ENCODE measurements at places on chromosomes 6 and 20.

DNA sequence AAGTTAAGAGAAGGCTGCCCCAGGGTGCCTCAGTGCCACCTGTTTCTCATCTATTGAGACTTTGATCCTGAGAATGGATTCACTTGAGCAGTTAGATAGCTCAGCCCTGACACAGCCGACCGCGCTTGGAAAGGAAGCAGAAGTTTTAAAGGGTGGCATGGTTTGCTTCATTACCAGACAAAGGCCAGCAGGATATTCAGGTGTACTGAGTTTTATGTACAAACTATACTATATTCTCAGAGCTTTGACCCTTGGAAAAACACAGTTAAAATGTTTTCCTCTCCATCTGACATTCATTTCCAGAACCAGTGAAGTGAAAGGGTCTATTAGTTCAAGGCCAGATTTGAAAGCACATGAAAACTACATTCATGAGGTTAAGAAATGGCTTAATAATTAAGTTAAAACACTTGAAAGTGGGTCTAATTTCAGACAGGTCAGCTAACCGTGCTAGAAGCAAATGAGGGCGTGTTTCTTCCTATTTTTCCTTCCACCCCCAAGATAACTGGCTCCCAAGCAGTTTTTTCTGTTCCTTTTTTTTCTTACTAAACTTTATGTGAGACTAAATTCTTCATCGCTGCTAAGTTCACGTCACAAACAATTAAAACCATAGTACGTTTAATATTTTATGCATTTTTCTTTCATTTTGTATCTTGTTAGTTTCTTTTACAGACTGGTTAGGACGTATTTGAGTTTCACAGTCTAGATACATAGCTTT lies 385.3 kb upstream of the SOX4 start:
- no peak for DNase-seq

DNA sequence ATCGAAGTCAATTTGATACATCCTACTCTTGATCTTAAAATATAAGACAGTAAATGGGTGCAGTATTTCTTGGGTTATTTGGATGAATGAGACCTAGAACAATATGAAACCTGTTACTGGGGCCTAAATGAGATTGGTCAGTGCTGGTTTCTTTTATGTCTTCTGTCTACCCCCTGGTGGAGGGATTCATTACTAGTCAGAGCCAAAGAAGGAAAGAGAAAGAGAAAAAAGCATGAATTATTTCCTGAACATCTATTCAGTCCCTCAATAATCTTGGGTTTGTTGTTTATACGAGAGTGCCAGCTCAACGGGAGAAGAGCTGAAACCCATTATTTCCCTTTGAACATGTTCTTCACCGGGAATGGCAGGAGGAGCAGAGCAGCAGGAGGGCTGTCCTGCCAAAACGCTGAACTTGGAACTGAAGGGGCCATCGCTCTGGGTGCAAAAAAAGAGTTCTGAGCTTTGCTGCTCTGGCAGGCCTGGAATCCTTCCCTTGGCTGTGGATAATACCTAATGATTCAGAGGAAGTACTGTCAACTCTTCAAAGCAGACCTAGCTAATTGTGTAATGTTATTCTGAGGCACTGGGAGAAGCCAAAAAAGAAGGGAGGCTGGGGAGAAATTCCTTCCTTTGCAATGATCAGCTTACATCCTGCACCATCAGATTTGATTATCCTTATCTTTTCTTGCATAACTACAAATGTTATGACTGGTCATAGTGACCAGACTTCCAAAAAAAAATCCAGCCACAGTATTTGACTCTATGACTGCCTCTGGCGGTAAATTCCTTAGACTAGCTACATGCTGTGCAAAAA lies 72.0 kb downstream of the BLOC1S5 start:
- DNase-seq: peak; percentile 61

DNA sequence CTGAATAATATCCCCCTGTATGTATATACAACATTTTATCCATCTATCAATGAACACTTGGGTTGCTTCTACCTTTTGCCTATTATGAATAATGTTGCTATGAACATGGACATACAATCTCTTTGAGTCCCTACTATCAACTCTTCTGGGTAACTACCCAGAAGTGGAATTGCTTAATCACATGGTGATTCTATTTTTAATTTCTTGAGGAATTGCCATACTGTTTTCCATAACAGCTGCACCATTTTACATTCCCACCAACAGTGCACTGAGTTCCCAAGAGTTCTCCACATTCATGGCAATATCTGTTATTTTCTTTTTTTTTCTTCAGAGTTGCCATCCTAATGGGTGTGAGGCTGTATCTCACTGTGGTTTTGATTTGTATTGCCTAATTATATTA lies 88.3 kb downstream of the ZHX3 start:
- no peak for DNase-seq

- DNase-seq: no peak
Observed at GRCh38 chr20:7806831-7807230, 133.4 kb downstream of the HAO1 start.

DNA sequence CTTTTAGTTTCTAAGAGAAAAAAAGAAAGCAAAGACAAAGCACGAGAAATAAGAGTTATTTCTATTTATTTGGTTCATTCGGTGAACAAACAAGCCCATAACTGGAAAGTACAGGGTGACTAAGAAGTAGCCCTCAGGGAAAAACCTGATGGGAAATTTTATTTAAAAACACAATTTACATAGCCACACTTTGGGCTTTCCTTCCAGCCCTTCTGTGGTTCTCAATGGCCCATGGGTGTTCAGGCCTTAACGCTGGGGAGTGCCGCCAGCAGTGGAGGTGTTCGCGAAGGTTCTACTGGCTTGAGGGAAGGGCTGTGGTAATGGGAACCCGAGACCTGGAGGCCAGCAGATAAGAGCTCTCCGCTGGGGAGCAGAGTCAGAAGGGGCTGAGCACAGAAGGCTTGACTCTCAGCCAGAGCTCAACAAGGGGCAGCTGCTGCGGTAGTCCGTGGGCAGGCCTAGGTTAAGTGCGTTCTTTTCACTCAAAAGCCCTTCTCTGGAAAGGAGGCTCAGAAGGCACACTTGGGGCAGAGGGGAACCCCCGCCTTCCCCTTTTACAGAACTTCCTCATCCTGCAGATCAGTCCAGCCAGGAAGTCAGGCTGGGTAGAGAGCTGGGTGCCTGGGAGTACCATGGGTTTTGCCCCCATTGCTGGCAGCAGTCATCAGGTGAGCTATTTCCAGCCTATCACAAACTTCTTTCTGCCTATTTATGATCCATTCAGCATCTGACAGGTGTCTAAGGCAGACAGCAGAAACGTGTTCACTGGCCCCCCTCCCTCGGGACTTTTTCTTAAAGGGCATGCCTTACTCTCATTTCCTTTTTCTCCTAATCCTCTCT lies 8.8 kb upstream of the CD83 start:
- peak; percentile 69 for DNase-seq

DNA sequence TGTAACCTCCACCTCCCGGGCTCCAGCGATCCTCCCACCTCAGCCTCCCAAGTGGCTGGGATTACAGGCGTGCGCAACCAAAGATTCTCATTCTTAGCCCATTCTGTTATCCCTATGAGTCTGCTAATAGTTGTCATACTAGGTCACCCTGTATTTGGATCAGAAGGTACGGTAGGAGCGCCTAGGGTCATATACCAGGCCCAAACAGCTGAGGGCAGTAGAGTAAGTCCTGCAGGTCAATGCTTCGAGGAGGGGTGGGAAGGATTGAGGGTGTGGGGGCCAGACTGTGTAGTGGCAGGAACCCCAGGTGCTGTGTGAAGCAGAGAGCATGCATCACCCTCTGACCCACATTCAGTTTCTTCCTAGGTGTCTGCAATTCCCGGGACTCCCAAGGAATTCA lies 22.7 kb upstream of the POU5F1 start:
- DNase-seq: no peak

DNA sequence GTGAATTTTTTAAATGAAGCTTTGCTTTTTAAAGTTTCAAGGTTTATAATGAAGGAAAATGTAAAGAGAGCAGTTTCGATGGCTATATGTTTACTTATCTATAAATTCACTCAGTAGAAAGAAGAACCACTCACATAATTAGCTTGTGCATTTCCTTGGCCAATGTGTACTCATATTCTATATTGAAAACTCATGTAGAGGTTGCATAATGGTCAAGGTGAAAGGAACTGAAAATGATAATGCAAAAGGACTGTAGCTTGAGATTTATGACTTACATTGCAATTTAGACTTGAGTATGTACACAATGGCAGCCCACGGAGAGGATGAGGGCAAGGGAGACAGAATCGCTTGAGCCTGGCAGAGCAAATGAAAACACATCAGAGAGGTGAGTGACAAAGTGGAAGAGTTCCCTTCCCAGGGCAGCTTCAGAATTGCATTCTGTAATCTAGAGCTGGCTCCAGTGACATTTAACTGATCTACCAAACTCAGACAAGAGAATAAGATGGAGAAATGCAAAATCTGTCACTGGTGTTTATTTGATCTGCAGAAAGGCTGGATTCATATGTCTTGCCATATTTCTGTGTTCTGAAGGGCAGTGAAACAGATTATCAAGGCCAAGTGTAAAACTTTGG lies 191.8 kb downstream of the TMEM200A start:
- no peak for DNase-seq

GRCh38 chr6:157955675-157956074 lies 26.0 kb upstream of the SYNJ2 start:
- DNase-seq: no peak

DNA sequence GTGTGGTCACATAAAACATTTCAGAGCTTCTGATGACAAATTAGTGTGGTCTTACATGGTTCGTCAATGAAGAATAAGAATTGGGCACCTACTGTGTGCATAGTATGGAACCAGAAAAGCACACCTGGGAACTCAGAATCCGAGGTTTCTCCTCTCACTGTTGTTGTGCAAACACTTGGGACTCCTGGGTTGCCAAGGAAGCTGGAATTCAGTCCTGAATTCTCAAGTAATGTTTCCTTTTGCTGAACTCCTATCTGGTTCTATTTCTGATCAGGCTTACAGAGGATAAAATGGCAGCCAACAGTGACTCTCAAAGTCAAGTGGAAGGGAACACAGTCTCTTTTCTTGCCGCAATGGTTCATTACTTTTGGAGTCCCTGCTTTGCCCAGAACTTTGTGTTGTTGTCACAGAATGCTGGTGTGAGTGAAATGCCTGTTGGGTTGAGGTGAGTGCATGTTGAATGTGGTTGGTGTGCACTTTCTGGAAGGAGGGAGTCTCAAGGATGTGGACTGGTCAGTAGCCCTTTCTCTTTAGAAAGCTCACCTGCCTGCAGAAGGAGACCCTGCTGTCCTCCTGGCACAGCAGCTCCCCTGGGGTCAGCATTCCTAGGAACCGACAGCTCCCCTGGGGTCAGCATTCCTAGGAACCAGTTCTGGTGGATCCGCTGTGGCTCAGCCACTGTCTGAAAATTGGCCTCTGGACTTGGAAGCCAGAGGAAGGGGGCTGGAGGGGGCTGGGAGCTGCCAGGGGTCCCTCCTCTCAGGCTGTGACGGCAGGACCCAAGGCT lies 1.4 kb downstream of the UNC93A start:
- DNase-seq: no peak

DNA sequence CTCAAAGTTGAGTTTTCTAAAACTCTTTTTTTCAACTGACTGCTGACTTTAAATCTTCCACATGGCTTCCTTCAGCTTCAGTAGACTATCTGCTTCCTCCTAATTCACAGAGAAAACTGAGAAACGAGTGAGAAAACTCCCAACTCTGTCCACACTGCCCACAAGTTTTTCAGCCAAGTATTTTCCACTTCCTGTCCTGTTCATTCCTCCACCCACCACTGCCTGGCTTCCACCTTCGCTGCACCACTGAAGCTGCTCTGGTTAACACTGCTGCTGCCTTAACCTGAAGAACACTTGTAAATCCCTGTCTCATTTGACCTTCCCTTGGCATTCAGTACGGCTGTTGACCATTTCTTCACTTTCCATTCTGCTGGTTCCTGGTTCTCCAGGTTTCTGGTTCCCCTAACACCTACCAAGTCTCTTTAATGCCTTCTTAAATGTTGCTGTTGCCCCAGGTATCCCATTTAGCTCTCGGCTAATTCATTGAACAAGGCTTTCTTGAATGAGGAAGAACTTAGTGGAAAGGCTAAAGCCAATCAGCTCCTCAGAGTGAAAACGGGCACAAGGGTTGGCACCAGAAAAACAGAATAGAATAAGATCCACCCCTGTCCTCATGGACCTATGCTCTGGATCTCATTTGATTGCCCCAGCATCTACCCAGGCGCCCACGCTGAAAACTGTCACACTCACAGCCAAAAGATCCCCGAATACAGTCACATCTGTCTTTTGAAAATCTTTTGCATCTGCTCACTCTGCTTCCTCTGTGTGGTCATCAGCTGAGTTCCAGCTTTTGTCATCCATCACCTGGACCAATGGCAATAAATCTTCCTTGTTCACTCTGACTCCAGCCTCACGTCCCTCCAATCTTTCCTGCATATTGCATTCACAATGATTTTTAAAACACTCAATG lies 104.4 kb upstream of the TAB2 start:
- DNase-seq: no peak

GRCh38 chr6:18861204-18861603 lies 474.1 kb downstream of the RNF144B start:
- DNase-seq: no peak

DNA sequence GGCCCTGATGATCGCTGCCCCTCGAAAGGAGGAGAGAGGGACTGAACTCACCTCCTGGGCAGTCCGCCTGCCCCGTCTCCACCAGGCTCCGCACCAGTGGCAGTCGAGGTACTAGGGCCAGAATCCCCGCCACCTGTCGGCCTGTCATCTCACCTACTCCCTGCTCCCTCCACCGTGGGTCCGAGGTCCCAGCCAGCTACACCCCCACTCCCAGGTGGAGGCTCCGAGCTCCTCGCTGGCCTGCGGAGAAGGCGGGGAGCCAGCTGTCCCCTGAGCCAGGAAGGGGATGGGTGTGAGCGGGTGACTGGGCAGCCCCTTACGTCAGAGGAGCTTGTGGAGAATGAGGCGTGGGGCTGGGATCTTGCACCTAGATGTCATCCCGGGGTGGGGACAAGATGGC lies 1066.5 kb upstream of the MANEA start:
- no peak for DNase-seq

Data from globus pallidus (tissue), 1 donor.